ENCODE measurements at places on chromosomes 5 and 9.

DNA sequence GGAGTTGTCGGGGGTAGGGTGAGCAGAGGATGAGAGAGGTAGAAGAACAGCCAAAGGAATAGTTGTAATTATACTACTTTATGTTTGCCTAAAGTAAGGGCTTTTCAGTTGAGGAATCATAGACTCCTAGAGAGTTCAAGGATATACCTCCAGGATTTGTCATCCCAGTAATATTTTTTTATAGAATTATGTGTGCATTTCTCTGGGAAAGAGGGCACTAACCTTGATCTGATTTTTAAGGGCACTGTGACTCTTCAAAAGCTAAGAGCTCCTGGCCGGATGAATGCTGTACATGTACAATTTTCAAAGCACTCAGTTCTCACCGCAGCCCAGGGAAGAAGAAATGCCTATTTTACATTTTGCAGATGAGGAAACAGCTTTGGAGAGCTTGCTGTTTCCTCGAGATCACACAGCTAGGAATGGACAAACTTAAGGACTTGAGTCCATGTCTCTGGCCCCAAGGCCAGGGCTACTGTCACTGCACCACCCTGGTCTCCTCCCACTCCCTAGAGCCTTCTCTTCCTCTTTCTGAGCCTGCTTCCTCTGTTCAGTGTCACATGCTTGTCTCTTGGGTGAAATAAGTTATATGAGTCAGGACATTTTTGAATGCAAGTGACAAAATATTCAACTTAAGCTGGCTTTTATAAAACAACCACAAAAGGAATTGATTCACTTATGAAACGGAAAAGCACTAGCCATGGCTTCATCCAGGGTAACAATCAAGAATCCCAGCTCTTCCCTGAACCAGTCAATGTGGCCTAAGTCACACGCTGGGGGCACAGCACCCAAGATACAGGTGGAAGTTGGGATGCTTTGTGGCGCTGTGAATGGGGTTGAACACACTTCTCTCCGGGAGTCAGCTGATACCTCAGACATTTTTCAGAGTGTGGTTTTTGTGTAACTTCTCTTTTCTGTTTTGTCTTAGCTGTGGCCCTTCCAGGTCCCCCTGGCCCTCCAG lies 45.7 kb upstream of the TGFBR1 start:
- peak; percentile 70 for DNase-seq

GRCh38 chr9:38277601-38278200 lies 114.8 kb upstream of the ALDH1B1 start:
- no peak for DNase-seq

GRCh38 chr5:173468821-173469251 lies 140.6 kb upstream of the STC2 start:
- no peak for DNase-seq

- DNase-seq: no peak
Measured at GRCh38 chr5:137836298-137836697, 31.4 kb upstream of the MYOT start.

DNA sequence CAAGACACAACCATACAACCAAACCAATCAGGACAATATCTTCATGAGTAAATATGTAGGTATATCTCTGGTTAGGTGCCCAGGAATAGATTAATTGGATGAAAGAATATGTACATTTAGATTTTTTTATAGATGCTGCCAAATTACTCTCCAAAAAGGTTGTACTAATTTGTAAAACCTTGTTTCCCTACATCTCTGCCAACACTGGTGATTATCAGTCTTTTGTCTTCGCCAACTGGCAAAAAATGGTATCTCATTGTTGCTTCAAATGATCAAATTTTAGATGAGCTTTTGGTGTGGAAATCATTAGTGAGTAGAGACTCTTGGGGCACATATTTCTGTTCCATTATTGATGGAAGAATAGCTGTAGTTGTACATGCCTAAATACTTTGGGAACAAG lies 90.7 kb upstream of the ELL2 start:
- DNase-seq: no peak

DNA sequence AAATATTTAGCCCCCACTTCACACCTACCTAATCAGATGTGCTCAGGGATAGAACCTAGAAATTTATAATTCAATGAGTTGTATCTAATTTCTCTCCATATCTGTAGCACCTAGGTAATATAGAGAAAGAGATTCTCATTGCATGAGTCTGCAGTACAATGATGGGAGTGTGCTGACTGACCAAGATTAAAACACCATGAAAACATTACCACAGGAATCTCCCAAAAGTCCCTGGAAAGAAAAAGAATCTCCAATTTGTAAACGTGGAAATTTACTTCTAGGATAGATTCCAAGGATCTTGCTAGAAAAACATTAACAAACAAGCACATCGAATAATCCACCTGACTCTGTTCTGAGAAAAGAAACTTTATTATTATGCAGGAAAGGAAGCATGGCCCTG lies 45.0 kb upstream of the DMRTA1 start:
- no peak for DNase-seq

GRCh38 chr9:107090218-107090617 lies 192.9 kb upstream of the RAD23B start:
- no peak for DNase-seq
